ENCODE measurements at places on chromosomes 4 and X.

GRCh38 chr4:159526172-159526571 lies 423.3 kb downstream of the RAPGEF2 start:
- DNase-seq: no peak

DNA sequence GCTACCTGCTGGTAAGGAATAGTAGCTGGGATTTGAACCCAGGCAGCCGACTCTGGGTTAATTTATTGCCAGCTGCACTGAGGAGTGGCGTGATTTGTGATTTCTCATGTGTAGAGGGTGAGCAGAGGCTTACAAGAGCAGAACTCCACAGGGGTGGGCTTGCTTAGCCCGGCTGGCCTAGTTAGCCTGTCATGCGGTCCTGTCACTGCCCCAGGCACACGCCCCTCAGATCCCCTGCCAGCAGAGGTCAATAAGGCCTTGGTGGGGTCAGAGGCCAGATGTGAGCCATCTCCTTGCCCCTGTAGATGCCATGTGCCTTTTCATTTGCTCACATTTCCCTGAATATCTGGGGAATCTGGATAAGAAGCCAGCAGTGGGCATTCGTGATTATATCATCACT lies 13.4 kb downstream of the NSDHL start:
- DNase-seq: no peak

DNA sequence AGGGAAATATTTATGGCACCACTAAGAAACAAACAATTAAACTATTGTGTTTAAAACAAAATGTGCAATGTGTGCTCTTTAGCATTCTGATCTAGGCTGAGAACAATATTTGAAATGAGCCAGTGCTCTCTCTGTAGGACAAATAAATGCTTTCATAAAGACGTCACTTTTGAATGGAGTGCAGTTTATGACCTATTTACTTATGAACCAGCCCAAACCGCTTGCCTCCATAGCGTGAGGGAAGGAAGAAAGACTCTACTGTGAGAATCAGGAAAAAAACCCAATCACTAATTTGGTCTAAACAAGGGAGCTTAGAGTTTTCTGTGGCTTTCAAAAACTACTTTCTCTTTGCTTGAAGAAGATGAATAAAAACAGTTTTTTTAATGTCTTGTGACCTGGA lies 39.4 kb downstream of the SAT1 start:
- DNase-seq: no peak

GRCh38 chr4:7918981-7919380 lies 20.7 kb downstream of the AFAP1 start:
- DNase-seq: no peak

GRCh38 chrX:23118163-23118562 lies 118.4 kb downstream of the DDX53 start:
- no peak for DNase-seq

DNA sequence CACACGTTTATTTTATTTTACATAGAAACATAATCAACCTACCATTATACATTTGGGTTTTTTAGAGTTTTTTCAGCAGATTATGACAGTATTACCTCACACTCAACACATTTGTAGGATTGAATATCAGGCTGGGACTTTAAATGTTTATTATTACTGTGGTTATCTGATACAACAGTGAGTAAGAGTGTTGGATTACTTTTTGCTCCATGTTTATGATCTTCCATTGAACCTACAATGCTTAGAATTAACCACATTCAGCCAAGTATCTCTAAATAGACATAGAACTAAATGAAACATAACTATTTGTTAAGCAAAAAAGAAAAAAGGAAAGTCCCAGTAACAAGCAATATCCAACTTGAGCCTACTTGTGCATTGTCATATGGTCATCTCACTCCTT lies 607.4 kb upstream of the PITX2 start:
- DNase-seq: no peak

DNA sequence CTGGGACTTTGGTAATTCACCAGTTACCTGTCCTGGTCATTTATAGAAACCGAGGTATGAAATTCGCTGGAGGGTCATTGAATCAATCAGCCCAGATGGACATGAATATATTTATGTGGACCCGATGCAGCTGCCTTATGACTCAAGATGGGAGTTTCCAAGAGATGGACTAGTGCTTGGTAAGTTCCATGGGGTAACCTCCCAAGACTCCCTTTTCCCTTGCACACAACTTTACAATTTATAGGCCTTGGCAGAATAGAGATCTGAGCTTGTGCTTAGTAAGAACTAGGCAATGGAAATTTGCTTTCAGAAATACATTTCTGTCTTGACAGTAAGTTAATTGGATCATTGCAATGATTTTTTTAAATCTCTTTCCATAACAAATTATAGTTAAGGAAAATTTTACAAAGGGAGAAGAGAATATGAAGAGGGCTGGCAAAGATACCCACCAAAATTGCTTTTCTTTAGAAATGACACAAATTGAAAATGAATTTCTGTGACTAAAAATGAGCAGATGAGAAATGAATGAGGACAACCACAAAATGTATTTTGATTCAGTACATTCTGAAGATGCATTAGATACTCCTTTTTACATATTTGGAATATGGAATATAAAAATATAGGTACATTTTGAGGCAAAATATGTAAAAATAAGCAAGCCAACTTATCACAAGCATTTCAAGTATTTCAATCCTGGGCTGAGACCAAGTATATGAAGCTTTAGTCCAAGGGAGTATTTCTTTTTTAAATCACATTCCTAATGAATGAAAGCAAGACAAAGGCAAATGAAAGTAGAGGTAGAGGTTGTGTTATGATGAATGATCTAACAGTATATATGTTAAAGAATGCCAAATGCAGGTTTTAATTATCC lies 45.9 kb downstream of the PDGFRA start:
- DNase-seq: no peak

GRCh38 chr4:174538123-174538875 lies 16.0 kb upstream of the HPGD start:
- no peak for DNase-seq

DNA sequence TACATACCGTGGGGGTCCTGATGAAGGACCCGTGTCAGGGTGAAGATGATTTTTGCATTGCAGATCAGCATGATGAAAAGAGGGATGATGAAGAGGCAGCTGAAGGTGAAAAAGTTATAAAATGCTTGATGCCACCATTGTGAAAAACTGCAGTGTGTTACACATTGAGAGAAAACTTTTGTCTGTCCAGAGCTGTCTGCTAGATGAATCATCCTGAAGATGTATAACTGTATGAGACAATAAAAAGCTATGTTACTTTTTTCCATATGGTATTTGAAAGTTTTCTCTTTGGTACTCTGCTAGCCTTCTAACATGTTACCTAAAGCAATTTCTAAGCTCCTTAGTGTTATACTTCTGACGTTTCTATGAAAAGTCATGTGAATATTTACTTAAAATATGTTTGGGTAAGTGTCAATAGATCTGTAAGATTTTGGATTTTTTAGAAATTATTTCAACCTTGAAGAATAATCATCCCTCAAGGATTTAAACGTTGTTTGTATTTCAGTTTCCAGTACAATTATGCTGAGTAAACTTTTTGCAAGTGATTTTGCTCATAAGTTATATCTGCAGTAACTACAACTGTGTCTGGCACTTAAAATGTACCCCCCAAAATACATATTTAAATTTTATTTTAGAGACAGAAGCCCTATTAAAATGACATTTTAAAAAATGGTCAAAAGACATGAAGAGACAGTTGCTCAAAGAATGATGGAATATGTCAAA lies 9.5 kb downstream of the GNRHR start:
- DNase-seq: no peak

DNA sequence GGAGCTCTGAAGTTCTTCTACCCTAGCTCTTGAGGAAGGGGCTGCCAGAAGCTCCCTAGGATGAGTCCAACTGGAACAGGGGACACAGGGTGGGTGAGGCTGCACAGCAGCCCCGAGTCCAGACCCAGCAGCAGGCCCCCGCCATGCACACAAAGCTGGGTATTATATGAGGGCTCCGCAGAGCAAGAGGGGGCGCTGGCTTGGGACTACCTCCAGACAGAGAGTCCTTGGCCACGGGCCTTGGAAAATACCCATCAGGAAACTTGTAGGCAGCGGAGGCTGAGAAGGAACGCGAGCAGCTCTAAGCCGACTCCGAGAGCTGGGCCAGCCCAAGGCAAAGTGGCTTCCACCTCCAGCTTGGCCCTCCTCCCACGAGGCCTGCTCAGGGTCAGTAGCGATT lies 8.1 kb downstream of the HCFC1 start:
- no peak for DNase-seq

GRCh38 chr4:23782778-23783437 lies 106.9 kb downstream of the PPARGC1A start:
- no peak for DNase-seq

GRCh38 chr4:113496698-113497097 lies 264.8 kb downstream of the CAMK2D start:
- no peak for DNase-seq

DNA sequence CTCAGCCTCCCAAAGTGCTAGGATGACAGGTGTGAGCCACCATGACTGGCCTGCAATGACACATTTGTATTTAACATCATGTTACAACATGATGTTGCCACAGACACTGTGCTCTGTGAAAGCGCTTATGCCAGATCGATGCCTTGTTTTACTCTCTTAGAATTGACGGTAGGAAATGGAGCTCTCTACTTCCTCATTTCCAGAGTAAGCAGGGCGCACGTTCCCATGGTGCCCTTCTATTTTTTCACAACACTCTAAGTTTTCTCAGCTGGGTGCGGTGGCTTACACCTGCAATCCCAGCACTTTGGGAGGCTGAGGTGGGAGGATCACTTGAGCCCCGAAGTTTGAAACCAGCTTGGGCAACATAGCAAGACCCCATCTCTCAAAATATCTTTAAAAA lies 60.7 kb upstream of the DHRSX start:
- no peak for DNase-seq

- DNase-seq: no peak
Measured at GRCh38 chr4:113749178-113749577, 12.4 kb downstream of the CAMK2D start.

GRCh38 chr4:162494935-162495334 lies 331.1 kb upstream of the FSTL5 start:
- DNase-seq: no peak

DNA sequence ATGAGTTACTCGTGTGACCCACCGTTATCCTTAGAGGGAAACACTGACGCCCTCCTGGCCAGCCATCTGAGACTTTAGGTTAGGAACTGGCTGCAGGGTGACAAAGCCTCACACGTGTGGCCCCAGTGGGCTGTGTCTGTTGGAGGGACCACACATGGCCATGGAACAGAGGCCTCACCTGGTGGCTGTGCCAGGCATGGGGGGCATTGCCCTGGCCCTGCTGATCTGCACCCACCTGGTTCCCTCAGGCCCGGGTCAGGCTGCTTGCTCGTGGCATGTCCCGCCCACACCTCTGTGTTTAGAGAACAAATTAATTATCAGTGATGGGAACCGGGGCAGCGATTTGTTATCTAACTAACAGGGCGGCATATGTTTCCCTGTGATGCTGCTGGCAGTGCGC lies 100.9 kb upstream of the PSAPL1 start:
- no peak for DNase-seq

GRCh38 chrX:132563976-132564375 lies 75.1 kb upstream of the MBNL3 start:
- DNase-seq: no peak
